Left hindlimb (tissue), 1 donor: ENCODE measurements at places on chromosomes 11 and 22.
A peak's percentile ranks its signal among the peaks of the same experiment; 100 is the strongest.

DNA sequence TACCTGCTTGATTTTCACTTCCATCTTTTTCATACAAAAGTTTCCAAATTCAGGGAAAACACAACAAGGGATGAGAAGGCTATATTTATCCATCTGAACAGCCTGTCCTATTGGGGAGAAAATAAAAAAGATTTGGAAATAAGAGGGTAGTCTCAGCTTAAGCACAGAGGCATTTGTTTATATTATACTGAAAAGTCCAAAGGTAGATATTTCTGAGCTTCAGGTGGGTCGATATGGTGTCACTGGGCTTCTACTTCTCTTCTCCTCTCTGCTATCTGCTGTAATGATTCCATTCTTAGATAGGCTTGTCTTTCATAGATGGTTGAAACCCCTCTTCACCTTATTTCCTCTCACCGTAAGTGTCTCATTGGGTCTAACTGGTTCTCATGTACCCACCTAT lies 337.0 kb downstream of the INSC start:
- DNase-seq = no peak

- peak; percentile 69 for DNase-seq
Observed at GRCh38 chr22:24175160-24175808, 6.0 kb upstream of the SUSD2 start.

DNA sequence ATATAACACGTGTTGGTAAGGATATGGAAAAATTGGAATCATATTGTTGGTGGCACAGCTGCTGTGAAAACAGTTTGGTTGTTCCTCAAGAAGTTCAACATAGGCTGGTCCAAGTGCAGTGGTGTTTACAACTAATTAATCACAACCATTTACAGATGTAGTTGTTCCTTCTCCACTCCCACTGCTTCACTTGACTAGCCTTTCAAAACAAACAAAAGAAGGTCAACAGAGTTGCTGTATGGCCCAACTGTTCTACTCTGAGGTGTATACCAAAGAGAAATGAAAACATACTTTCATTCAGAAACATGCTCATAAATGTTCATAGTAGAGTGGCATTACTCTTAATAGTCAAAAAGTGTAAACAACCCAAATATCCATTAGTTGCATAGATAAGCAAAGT lies 36.6 kb upstream of the ACAT1 start:
- DNase-seq = no peak

DNA sequence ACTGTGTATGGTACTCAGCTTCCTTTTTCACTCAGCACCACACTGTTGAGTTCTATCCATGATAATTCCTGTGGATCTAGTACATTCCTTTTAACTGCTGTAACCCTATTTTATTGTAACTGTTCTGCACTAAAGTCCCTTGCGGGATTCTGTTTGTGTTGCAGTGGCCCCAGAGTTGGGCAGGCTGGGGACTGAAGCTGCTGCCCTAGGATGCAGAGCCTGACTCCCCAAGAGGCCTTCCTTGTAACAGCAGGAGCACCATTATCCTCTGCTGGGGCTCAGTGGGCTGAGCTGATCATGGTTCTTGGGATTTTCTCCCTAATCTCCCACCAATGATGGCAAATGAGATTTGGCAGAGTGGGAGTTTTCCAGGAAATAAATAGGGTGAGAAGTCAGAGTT lies 77.7 kb downstream of the CABIN1 start:
- DNase-seq = no peak

GRCh38 chr11:72519220-72519881 lies 85.0 kb upstream of the CLPB start:
- DNase-seq = no peak

DNA sequence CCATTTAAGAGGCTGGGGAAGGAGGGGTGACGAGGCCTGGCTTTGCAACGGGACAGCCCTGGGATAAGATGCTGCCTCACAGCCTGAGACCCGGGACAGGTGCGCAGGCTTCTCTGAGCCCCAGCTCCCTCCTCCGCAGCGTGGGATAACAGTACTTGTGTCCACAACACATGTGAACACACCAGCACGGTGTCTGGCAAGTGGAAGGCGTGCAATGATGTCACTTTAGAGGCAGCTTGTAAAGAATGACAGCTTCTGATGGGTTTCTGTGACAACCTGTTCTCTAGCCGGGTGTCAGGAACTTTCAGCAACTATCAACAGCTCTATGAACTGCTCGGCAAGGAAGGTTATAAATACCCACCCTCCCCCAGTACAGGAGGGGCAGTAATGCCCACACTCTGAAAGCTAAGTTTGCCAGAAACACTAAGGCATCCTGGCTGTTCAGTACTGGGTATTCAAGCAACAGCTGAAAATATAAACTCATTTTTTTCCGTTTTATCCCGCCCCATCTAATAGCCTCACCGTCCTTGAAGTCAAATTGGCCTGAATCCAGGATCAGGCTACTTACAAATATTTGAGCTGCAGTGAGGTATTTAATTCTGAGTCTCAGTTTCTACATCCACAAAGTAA lies 59.7 kb downstream of the MYH9 start:
- no peak for DNase-seq

DNA sequence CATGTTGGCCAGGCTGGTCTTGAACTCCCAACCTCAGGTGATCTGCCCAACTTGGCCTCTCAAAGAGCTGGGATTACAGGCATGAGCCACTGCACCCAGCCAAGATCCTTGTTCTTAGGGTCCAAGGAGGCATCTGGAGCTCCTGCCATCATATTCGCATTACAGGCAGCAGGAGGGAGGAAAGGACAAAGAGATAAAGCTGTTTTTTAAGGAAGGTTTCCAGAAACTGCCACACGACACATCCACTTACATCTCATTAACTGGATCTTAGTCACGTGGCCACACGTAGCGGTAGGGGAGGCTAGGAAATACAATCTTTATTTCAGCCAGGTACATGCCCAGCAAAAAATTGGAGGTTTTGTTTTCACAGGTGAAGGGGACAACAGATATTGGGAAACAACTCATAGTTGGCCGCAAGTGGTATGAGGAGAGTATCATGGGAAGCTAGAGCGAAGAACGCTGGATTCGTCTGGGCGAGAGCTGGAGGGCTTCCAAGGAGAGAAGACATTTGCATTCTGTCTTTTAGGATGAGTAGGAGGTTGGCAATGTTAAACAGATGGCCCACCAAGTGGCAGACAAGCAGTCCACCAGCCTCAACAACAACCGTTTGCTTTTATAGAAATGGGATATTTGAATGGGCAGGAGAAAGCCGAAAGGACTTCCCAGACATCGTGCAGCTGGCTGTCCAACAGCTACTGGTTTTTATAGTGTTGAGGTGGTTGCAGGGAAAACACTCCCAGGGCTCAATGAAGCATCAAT lies 39.2 kb upstream of the DMC1 start:
- no peak for DNase-seq

DNA sequence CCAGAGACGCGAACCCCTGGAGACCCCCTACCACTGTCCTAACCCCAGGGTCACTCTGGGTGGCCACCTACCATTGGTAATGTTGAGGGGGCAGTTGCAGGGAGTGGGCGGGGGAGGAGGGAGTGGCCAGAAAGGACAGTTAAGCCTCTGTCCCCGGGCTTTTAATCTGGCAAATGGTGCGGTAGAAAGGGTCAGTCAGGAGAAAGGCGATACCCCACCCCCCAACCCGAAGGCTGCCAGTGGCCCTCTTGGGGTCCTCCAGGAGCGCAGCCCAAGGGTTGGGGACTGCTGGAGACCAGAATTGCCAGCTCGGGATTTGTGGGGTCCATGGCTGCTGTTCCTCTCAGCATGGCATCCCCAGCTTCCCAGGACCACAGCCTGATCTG lies 742 bp downstream of the P2RY2 start:
- DNase-seq = no peak

GRCh38 chr11:1557904-1558774 lies 13.9 kb downstream of the DUSP8 start:
- peak; percentile 73 for DNase-seq

DNA sequence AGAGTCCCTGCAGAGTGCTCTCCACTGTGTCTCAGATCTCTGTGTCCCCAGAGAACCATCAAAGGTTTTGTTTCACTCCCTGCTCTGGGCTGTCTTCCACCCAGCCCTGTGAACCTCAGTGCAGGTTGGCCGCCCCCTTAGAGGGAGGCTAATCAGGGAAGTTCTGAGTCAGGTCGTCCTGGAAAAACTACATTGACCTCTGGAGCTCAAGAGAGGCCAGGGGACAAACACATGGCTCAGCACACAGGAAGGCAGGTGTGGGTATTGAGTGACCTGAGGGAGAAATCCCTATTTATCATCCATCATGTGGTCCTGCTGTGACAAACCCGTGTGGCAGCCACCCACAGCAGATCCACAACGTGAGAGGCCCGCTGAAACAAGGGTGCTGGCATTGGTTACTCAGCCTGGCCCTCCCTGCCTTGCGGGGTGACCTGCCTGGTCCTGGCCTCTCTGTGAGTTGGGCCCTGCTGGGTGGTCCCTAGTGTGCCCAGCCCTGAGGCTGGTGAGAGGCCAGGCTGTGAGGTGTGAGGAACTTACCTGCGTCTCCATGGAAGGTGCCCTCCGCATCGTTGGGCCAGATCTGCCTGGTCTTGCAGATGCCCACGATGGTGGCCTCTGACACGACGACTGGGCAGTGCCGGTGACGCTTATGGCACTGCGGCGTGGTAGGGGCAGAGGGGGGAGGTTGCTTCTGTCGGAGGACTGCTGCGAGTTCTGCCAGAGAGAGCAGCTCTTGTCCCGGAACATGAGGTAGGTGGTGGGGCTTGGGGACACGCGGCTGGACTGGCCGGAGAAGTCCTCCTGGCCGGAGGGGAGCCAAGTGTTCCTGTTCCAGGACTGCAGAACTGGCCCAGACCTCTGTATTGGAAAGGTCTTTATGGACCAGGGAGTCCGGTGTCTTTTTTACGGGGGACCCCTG lies 669 bp upstream of the BCR start:
- DNase-seq = peak; percentile 50

- no peak for DNase-seq
Observed at GRCh38 chr11:90257158-90257525, 34.3 kb upstream of the CHORDC1 start.

DNA sequence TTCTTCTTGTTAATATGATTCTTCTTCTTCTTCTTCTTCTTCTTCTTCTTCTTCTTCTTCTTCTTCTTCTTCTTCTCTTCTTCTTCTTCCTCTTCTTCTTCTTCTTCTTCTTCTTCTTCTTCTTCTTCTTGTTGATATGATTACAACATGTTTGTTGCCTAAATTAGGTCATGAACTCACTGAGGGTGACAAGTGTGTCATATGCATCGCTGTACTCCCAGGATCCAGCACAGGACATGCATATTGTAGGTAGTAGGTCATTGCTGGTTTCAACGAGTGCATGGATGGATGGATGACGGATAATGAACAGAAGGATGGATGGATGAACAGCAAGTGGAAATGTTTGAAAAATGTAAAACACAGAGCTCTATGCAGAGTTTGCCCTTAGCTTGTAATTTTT lies 14.9 kb upstream of the PVALB start:
- DNase-seq = no peak

GRCh38 chr11:35617687-35618496 lies at the start of gene FJX1:
FJX1 (plus strand) TSS chr11:35618460; CDS start chr11:35618637, 177 bp downstream.
- peak; percentile 91 for DNase-seq

DNA sequence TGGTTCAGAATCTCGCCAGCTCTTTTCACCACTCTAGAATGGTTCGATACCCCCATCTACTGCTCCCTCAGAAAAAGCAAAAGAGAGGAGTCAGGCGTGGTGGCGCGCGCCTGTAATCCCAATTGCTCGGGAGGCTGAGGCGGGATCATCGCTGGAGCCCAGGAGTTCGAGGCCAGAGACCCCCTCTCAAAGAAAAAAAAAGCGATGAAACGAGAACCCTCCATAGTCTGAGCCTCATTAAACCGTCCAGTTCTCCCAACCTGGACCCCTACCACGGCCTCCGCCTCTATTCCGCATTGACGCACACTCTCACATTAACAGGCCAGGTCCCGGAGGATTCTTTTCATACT lies 439 bp downstream of the SPA17 start:
- DNase-seq = no peak

DNA sequence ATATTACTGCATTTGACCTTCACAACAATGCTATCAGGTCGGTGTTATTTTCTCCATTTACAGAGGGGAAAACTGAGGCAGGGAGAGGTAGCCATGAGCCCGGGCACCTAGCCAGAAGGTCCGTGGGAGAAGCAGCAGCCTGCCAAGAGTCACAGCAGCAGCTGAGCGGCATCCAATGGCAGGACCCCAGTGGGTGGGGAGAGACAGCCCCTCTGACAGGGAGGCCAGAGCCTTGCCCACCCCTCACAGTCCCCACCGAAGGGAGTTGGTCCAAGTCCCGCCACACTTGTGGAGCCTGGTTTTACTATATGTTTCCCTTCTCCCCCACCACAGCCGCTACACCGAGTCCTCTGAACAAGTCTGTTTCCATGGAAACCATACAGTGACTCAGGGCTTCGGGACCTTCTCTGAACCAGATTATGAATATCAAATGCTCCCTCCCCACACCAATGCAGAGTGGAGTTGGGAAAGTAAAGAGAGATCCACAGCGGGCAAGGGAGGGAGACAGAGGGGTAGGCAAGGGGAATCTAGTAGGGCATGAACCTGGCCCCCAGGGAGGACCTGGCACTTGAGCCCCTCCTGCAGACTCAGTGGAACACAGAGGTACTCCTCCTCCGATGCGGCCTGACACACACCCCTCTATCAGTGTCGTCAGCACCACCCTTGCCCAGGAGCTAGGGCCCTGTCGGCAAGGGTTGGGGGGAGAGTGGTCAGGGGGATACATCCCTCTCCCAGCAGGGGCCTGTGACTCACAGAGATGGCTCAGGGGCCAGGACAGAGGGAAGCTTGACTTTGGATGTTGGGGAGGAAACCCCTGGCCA lies 2.5 kb downstream of the CHST1 start:
- DNase-seq = peak; percentile 76

DNA sequence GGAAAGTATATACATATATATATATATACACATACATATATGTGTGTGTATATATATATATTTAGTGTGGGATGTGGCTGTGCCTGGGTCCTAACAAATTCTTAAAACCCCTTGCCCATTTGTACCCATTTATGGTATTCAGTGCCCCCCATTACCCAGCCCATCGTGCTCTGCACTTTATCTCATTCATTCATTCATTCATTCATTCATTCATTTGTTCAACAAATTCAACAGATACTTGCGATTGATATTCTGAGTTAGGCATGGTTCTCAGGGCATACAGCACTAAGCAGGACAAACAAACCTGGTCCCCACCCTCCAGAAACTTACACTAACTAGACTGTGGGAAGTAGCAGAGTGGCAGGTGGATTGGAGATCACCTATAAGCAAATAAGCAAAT lies 56.6 kb upstream of the LMO2 start:
- DNase-seq = no peak
